CD4-positive, alpha-beta memory T cell (primary cell): ENCODE measurements at places on chromosomes 7 and 10. TPM values are rescaled to one million over a fixed set of nuclear protein-coding genes. Genes with fewer than 3 reads are reported as not detected.

MYL10 gene
- total RNA-seq, result not detected

RSPH10B gene
- total RNA-seq, result not detected

CEP55 gene
- 0.30 TPM for total RNA-seq

CFTR gene
- not detected for total RNA-seq

CFAP58 gene
- total RNA-seq, result not detected

EVX1 gene
- total RNA-seq, result not detected

- DNase-seq, result no peak
- H3K27me3 ChIP-seq, result no peaks in the 10 kb centered on the region
- no peaks in the 10 kb centered on the region for H3K36me3 ChIP-seq
Observed at GRCh38 chr10:102998399-102998907, 80.4 kb downstream of the CNNM2 start.

GRCh38 chr10:11270858-11271179 lies 253.1 kb downstream of the CELF2 start:
- no peak overlapping the region for H3K27ac ChIP-seq
- H3K36me3 ChIP-seq, result peaks cover 77% of the 10 kb centered on the region
- peaks cover 36% of the 10 kb centered on the region for H3K4me1 ChIP-seq
- DNase-seq, result no peak
- no peak overlapping the region for H3K4me3 ChIP-seq

- no peak for DNase-seq
- no peaks in the 10 kb centered on the region for H3K36me3 ChIP-seq
- no peak overlapping the region for H3K4me3 ChIP-seq
- no peaks in the 10 kb centered on the region for H3K4me1 ChIP-seq
- no peaks in the 10 kb centered on the region for H3K27me3 ChIP-seq
Observed at GRCh38 chr10:18340496-18341051, 200.3 kb downstream of the CACNB2 start.

GRCh38 chr7:41696323-41696916 lies 6.5 kb downstream of the INHBA start:
- DNase-seq, result no peak
- no peaks in the 10 kb centered on the region for H3K36me3 ChIP-seq
- no peaks in the 10 kb centered on the region for H3K4me1 ChIP-seq
- H3K27me3 ChIP-seq, result peaks cover 9% of the 10 kb centered on the region
- no peak overlapping the region for H3K27ac ChIP-seq

- H3K27ac ChIP-seq, result no peak overlapping the region
- no peak overlapping the region for H3K4me3 ChIP-seq
- no peaks in the 10 kb centered on the region for H3K36me3 ChIP-seq
- H3K27me3 ChIP-seq, result no peaks in the 10 kb centered on the region
- no peaks in the 10 kb centered on the region for H3K4me1 ChIP-seq
Observed at GRCh38 chr10:99084161-99084560, 151.5 kb downstream of the HPSE2 start.

GRCh38 chr7:13457790-13458189 lies 531.7 kb downstream of the ETV1 start:
- no peak overlapping the region for H3K4me3 ChIP-seq
- no peaks in the 10 kb centered on the region for H3K27me3 ChIP-seq
- DNase-seq, result no peak
- H3K27ac ChIP-seq, result no peak overlapping the region
- H3K4me1 ChIP-seq, result no peaks in the 10 kb centered on the region
- H3K36me3 ChIP-seq, result no peaks in the 10 kb centered on the region

DNA sequence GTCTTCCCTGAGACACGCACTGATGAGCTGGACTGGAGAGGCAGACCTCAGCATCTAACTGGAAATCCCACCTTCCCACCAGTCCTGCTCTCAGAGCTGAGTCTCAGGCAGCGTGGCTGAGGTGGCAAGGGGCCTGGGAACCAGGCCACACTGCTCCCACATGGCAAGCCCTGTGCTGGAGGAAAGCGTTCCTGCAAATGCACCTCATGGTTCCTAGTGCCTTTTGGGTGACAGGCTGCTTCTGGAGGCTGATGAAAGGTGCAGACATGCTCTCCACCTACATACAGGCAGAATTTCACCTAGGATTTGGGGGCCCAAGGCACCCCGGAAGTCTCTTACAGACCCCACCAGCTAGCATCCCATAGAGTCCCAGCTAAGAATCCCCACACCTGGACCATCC lies 432.9 kb upstream of the FOXK1 start:
- H3K36me3 ChIP-seq, result no peaks in the 10 kb centered on the region
- DNase-seq, result no peak
- no peaks in the 10 kb centered on the region for H3K4me1 ChIP-seq

GRCh38 chr7:107196834-107197610 lies 28.2 kb downstream of the HBP1 start:
- no peaks in the 10 kb centered on the region for H3K4me1 ChIP-seq
- no peaks in the 10 kb centered on the region for H3K27me3 ChIP-seq
- no peak overlapping the region for H3K4me3 ChIP-seq
- no peak overlapping the region for H3K27ac ChIP-seq

DNA sequence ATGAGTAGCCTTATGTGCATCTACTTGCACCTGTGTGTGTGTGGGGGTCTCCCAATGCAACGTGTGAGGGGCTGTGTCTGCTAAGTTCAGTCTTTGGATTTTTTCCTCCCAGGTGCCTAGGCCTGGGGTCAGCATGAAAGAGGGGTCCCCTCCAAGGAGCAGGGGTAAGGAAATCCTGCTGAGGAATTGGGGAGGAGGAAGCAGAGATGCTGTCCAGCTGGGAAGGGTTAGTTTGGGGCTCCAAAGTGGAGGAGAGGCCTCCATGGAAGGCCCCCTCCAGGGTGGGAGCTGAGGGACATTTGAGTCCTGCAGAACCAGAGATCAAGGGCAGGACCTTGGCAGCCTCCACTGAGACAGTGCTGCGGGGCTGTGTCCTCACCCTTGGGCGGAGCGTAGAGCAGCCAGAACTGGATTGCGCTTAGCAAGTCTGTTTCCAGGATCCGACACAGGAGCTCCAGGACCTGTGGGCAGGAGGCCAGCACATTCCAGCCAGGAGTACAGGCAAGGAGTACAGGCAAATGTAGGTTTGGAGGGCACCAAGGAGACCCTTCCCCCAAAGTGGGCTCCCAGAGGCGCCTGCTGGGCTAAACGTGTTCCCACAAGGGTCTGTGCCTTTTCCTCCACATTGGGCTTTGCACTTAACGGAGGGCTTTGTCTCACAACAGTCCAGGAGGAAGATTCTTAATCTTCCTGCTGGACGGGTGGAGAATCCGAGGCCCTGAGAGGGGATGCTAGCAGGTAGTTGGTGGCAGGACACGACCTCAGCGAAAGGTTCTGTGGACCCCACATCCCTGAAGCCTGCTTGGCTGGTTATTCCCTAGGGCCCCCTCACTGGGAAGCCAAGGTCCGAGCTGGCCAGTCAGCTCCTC lies 10.1 kb downstream of the TBATA start:
- H3K27ac ChIP-seq, result no peak overlapping the region
- no peak overlapping the region for H3K4me3 ChIP-seq
- H3K4me1 ChIP-seq, result no peaks in the 10 kb centered on the region
- no peaks in the 10 kb centered on the region for H3K36me3 ChIP-seq

DNA sequence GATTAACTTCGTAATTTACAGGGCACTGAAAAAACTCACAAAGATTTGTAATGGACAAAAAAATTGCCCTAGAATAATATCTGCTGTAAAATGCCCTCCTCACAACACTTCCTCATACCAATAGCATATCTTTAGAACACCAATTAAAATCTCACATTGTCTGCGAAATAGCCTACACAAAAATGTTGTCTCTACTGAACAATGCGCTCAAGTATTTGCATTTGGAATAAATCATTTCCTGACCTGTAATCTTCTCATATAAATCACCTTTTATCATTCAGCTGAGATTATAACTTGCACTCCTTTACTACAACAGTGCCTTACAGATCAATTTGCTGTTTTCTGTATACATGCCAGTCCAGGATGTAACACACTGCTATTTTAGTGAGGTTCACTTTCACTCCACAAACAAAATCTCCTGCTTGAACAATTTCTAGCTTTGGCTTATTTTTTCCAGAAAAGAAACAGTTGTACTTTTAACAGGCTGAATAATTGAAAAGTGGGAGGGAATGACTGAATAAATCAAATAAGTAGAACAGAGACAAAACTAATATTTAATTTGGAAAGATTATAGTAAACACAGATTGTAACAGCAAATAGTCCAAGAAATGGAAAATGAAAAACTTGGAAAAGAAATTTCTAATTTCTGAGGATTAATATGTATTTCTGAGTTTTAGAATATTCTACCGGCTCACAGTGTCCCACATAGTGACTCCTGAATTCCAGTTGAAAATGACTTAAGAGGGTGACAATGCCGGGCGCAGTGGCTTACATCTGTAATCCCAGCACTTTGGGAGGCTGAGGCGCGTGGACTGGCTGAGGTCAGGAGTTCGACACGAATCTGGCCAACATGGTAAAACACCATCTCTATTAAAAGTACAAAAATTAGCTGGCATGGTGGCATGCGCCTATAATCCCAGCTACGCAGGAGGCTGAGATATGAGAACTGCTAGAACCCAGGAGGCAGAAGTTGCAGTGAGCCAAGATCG lies 30.6 kb downstream of the JMJD1C start:
- no peak for DNase-seq
- H3K4me3 ChIP-seq, result no peak overlapping the region
- no peaks in the 10 kb centered on the region for H3K27me3 ChIP-seq
- no peaks in the 10 kb centered on the region for H3K36me3 ChIP-seq
- no peak overlapping the region for H3K27ac ChIP-seq

- no peak overlapping the region for H3K4me3 ChIP-seq
- H3K4me1 ChIP-seq, result peaks cover 11% of the 10 kb centered on the region
- DNase-seq, result no peak
- no peaks in the 10 kb centered on the region for H3K27me3 ChIP-seq
- no peak overlapping the region for H3K27ac ChIP-seq
Observed at GRCh38 chr7:2114926-2115759, 117.6 kb downstream of the MAD1L1 start.

GRCh38 chr10:119638982-119639381 lies 12.2 kb upstream of the BAG3 start:
- peaks cover 29% of the 10 kb centered on the region for H3K4me1 ChIP-seq
- no peak for DNase-seq
- H3K27me3 ChIP-seq, result no peaks in the 10 kb centered on the region
- H3K27ac ChIP-seq, result no peak overlapping the region
- H3K4me3 ChIP-seq, result no peak overlapping the region
- H3K36me3 ChIP-seq, result no peaks in the 10 kb centered on the region

DNA sequence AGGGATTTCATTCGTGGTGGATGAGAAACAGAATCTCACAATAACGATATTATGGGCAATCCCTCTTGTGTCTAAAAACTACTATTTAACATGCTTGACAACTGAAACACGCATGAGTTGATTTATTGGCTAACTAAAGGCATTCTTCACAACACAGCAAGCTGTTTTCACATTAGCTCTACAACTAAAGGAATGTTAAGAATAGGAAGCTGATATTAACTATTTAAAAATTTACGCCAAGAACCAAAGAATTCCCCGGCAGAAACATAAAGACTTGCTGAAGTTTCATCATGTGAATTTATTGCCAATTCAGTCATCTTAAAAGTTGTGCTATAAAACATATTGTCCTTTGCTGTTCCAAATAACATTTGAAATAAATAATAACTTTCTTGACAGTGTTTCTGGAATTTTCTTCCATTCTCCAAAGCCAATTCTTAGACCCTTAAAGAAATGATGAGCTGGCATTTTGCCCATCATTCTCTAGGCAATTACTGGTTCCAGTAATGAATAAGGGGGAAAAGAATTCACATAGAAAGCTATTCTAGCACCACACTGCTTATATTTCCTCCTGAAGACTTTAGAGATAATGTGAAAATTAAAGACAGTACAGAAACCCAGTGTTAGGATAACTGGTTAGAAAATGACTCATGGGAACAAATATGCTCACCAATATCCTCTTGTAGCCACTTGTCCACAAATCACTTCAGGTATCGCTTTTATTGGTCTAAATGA lies 233.1 kb downstream of the PARD3 start:
- no peaks in the 10 kb centered on the region for H3K4me1 ChIP-seq
- DNase-seq, result no peak
- no peak overlapping the region for H3K27ac ChIP-seq
- H3K27me3 ChIP-seq, result no peaks in the 10 kb centered on the region

DNA sequence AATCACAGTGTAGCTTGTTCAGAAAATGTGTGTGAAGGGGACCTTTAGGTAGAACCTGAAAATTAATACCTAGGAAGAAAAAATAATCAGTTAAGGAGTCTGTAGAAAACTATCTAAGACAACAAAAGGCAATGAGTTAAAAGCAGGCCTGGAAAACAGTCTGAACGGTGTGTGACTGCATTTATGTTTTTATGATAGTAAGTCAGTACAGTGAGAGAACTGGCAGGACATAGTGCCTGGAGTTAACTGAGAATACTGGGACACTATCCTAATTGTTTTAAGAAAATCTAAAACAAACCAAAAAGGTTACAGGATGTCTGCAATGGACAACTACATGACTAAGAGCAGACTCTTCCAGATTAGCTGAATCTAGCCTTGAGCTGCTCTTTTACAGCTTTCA lies 17.9 kb downstream of the CRPPA start:
- H3K36me3 ChIP-seq, result no peaks in the 10 kb centered on the region
- no peaks in the 10 kb centered on the region for H3K27me3 ChIP-seq
- no peak overlapping the region for H3K4me3 ChIP-seq
- DNase-seq, result no peak
- H3K27ac ChIP-seq, result no peak overlapping the region

- H3K27ac ChIP-seq, result no peak overlapping the region
- no peak overlapping the region for H3K4me3 ChIP-seq
- H3K36me3 ChIP-seq, result peaks cover 36% of the 10 kb centered on the region
- H3K27me3 ChIP-seq, result no peaks in the 10 kb centered on the region
Observed at GRCh38 chr7:76343294-76343930, 15.4 kb downstream of the YWHAG start.

- DNase-seq, result no peak
- no peak overlapping the region for H3K27ac ChIP-seq
- H3K27me3 ChIP-seq, result no peaks in the 10 kb centered on the region
- H3K4me1 ChIP-seq, result no peaks in the 10 kb centered on the region
- no peak overlapping the region for H3K4me3 ChIP-seq
Observed at GRCh38 chr10:95987685-95988426, 55.5 kb upstream of the CCNJ start.

GRCh38 chr10:119679480-119679829 lies 28.3 kb downstream of the BAG3 start:
- peaks cover 2% of the 10 kb centered on the region for H3K36me3 ChIP-seq
- H3K27ac ChIP-seq, result no peak overlapping the region
- DNase-seq, result no peak
- no peaks in the 10 kb centered on the region for H3K27me3 ChIP-seq
- peaks cover 19% of the 10 kb centered on the region for H3K4me1 ChIP-seq
- H3K4me3 ChIP-seq, result no peak overlapping the region

DNA sequence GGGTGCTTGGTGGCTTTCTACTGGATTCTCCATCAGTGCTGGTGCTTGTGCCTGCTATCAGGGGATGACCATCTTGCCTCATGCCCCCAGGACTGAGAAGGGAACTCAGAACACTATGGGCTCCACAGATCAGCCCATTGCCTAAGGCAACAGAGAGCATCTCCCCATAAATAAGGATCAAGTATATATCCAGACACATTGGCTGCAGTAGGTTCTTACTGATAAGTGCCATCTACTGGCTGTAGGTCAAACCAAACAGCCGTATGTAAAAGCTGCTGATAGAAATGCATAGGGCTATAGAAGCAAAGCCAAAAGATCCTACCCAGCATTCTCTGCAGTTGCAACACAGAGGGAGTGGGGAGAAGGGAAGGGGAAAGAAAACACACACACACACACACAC lies 153.7 kb downstream of the CDK14 start:
- no peak for DNase-seq
- H3K4me1 ChIP-seq, result no peaks in the 10 kb centered on the region
- H3K27me3 ChIP-seq, result no peaks in the 10 kb centered on the region
- H3K36me3 ChIP-seq, result no peaks in the 10 kb centered on the region
- no peak overlapping the region for H3K4me3 ChIP-seq

GRCh38 chr10:88848499-88848898 lies 3.1 kb downstream of the ANKRD22 start:
- no peak overlapping the region for H3K4me3 ChIP-seq
- no peaks in the 10 kb centered on the region for H3K4me1 ChIP-seq
- no peak for DNase-seq
- no peaks in the 10 kb centered on the region for H3K27me3 ChIP-seq
- no peak overlapping the region for H3K27ac ChIP-seq
